CD4-positive, CD25-positive, alpha-beta regulatory T cell (primary cell): ENCODE measurements at places on chromosomes 16 and 17. TPM values are rescaled to one million over a fixed set of nuclear protein-coding genes. Genes with fewer than 3 reads are reported as not detected.

The CASKIN1 gene
- total RNA-seq, result not detected

The CHD9NB gene
- not detected for total RNA-seq

The TCAP gene
- total RNA-seq, result 3.4 TPM

The SLC22A31 gene
- total RNA-seq, result not detected

DNA sequence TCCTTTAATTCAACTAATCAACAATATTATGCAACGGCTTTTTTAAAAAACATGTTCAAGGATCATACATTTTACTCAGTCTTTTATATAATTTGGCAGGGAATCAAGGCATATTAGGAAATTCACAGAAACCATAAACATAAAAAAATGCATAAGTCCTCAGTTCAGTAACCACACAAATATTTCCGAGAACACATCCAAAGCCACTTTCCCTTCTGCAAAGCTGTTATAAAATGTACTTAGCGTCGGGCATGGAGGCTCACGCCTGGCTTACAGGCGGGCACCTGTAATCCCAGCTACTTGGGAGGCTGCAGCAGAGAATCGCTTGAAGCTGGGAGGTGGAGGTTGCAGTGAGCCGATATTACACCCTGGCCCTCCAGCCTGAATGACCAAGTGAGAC lies 9.7 kb upstream of the ZC3H7A start:
- H3K27me3 ChIP-seq, result no peaks in the 10 kb centered on the region
- no peak overlapping the region for H3K27ac ChIP-seq
- H3K4me3 ChIP-seq, result no peak overlapping the region
- H3K36me3 ChIP-seq, result no peaks in the 10 kb centered on the region

DNA sequence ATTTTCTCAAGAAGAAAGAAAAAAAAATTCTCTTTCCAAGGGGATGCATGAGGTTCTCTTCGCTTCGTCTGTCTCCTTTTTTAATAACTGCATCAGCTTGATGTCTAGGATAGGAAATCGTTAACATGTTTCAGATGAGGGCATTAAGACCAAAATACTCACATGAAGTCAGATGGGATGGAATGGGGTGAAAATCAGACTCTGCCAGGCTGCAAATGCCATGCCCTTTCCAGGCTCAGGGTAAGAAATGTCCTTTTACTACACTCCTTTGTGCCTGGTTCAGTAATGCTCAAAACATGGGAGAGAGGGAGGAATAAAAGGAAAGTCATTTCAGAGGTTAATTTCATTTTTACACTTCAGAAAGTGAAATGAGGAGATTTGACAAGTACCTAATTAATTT lies 21.7 kb upstream of the ERCC4 start:
- DNase-seq, result no peak
- no peaks in the 10 kb centered on the region for H3K36me3 ChIP-seq
- H3K4me1 ChIP-seq, result no peaks in the 10 kb centered on the region
- no peak overlapping the region for H3K4me3 ChIP-seq

The ITGAX gene
- 1.9 TPM for total RNA-seq

The NAE1 gene
- 68.1 TPM for total RNA-seq

The SECTM1 gene
- total RNA-seq, result 0.52 TPM

The PRSS33 gene
- not detected for total RNA-seq

GRCh38 chr17:51351890-51352289 lies 91.5 kb downstream of the UTP18 start:
- peaks cover 4% of the 10 kb centered on the region for H3K27me3 ChIP-seq
- H3K4me3 ChIP-seq, result no peak overlapping the region
- H3K27ac ChIP-seq, result no peak overlapping the region
- DNase-seq, result no peak

DNA sequence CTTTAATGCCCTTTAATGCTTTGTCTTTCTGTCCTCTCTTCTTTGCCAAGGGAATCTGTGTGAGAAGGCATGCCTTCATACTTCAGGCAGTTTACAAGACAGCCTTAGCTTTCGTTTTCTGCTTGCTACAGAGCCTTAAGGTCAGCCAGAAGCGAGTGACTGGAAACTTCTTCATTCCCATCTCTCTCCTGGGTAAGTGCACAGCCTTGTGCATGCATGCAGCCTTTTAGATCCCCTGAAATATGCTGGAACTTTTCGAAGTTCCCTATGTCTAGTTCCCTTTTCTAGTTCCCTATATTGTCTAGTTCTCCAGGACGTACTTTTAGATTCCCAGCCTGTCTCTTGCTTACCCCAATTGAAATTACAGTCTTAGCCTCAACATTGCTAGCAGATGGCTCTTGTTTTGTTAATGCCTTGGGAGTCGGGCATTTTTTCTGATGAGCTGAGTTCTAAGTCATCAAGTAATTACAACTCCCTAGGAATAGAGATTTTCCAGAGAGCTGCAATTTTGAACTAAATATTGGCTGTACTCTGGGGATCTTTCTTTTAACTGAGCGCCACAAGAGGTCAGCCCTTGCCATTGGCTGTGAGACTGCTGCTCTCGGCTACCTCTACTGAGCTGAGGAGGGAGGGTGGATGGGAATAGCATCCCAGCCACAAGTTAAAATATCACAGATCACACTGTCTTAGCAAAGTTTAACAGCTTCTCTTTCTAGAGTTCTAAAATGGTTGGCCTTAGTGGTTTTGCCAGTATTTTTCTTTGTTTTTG lies 22.7 kb upstream of the PPM1D start:
- no peak overlapping the region for H3K27ac ChIP-seq
- no peaks in the 10 kb centered on the region for H3K36me3 ChIP-seq
- H3K27me3 ChIP-seq, result no peaks in the 10 kb centered on the region
- no peak for DNase-seq
- no peaks in the 10 kb centered on the region for H3K4me1 ChIP-seq

DNA sequence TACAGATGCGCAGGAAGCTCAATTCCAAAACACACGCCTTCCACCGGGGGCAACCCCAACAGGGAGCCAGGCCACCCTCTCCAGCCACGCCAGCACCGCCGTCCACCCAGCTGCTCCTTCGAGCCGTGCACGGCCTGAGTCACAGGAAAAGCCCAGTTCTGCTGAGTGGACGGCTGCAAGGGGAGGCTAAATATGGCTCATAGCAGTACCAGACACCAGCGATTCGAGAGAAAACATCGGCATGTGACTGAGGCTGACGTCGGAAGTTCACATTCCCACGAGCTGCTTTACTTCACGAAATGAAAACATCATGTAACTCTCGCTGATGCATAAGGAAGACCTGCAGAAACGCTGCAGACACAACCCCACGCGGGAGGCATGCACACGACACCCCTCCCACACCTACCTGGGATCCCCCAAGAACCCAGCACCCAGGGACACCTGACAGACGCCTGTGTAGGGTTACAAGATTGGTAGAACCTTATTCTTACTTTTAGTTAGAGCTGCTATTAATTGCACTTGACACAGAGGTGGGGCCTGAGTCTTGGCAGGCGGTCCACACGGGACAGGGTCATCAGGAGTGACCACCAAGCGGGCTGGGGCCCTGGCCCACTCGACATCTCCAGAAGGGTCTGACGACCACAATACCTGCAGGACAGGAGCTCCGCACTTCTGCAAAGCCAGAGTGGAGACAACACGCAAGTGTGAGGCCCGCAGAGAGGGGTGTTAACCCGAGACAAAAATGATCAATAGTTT lies 116.8 kb downstream of the ANKRD11 start:
- peaks cover 55% of the 10 kb centered on the region for H3K4me1 ChIP-seq
- DNase-seq, result no peak
- H3K4me3 ChIP-seq, result no peak overlapping the region
- peaks cover 31% of the 10 kb centered on the region for H3K36me3 ChIP-seq
- H3K27me3 ChIP-seq, result no peaks in the 10 kb centered on the region

DNA sequence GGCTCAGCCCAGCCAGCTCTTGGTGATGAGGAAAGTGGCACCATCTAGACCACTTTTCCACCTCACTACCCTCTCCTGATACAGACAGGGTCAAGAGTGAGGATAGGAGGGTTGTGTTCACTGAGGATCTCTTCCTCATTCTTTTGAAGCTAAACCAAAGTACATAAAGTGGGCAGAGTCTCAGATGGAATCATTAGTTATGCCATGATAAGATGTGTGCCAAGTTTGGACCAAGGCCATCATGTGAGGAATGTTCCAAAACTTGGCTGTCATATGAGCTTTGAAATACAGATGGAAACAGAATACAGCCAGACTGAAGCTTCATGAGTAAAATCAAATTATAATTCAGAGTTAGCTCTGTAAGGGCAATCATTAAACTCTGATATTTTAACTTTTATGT lies 37.2 kb downstream of the ACSM1 start:
- no peaks in the 10 kb centered on the region for H3K36me3 ChIP-seq
- no peak overlapping the region for H3K4me3 ChIP-seq
- H3K27me3 ChIP-seq, result peaks cover 4% of the 10 kb centered on the region

The MMP15 gene
- 0.27 TPM for total RNA-seq

DNA sequence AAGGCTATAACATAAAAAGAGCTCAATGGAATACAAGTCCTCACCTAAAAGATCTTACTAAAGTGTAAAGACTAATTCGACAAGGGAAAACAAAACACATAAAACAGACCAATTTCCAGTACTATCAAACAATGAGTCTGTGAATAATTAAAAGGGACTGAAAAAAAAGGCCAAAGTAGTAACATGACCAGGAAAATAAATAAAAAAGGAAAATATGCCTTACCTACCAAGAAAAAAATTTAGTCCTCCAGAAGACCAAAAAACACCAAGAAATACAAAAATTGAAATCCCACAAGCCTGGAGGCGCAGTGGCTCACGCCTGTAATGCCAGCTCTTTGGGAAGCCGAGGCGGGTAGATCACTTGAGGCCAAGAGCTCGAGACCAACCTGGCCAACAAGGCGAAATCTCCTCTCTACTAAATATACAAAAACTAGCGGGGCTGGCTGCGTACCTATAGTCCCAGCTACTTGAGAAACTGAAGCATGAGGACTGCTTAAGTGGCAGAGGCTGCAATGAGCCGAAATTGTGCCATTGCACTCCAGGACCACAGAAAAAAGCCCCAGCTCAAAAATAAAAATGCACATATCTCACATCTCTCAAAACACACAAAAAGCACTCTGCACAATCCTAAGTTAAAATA lies 60.8 kb downstream of the TEX14 start:
- no peaks in the 10 kb centered on the region for H3K36me3 ChIP-seq
- peak overlapping the region; percentile 90 for H3K27ac ChIP-seq
- H3K27me3 ChIP-seq, result no peaks in the 10 kb centered on the region
- DNase-seq, result peak; percentile 16
- peak overlapping the region; percentile 97 for H3K4me3 ChIP-seq
- H3K4me1 ChIP-seq, result peaks cover 4% of the 10 kb centered on the region

GRCh38 chr17:7703584-7704479 lies 1.2 kb upstream of the EFNB3 start:
- H3K27me3 ChIP-seq, result peaks cover 4% of the 10 kb centered on the region
- H3K36me3 ChIP-seq, result peaks cover 15% of the 10 kb centered on the region
- peaks cover 14% of the 10 kb centered on the region for H3K4me1 ChIP-seq
- no peak for DNase-seq

DNA sequence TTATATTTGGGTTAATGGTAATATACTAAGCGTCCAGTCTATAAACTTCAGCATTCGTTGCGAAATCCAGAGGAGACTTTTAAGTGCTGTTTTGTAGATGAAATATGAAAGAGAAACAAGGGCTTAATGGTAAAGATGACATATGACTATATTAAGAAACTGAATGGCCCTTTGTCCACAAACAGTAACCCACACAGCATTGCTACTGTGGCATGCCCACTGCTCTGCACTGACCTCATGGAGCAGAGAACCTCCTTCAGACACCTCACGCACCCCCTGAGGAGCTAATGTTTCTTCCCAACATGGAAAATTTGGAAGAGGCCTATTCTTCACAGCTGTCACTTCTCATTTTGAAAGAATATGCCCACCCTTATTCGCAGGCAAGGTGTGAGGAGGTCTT lies 26.7 kb downstream of the ASPA start:
- H3K27ac ChIP-seq, result no peak overlapping the region
- no peaks in the 10 kb centered on the region for H3K4me1 ChIP-seq
- no peaks in the 10 kb centered on the region for H3K36me3 ChIP-seq
- no peak overlapping the region for H3K4me3 ChIP-seq
- no peaks in the 10 kb centered on the region for H3K27me3 ChIP-seq
- DNase-seq, result no peak

- H3K4me1 ChIP-seq, result no peaks in the 10 kb centered on the region
- H3K4me3 ChIP-seq, result no peak overlapping the region
- H3K27ac ChIP-seq, result no peak overlapping the region
Measured at GRCh38 chr17:58191241-58191896, 1.2 kb upstream of the EPX start.

DNA sequence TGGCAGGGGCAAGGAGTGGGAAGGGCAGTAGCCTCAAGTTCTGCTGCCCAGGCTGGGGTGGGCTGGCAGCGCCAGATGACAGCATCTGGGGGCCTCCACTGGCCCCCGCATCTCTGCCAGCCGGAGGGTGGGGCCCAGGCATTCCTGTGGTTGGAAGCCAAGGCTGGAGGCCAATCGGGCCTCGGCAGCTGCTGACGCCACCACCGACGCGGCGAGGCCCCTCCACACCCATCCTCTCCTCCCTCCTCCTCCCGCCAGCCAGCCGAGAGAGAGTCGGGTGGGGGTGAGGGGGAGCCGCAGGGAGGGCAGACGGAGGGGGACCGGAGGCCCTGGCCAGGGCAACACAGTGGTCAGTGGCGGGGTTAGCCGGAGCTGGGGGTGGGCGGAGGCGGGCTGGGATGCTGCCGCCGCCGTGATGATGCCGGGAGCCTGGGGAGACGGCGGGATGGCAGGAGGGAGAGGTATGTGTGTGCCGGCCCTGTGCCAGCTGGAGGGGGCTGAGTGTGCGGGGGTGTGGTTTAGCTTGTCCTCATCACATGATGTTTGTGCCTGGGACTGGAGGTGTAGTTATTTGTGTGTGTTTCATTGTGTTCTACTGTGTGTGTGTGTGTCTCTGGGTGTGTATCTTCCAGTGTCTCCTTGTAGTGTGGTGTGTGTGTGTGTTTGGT lies 36.6 kb downstream of the ARHGAP23 start:
- no peaks in the 10 kb centered on the region for H3K27me3 ChIP-seq
- DNase-seq, result no peak
- H3K4me1 ChIP-seq, result no peaks in the 10 kb centered on the region
- no peak overlapping the region for H3K27ac ChIP-seq
- H3K36me3 ChIP-seq, result no peaks in the 10 kb centered on the region
- H3K4me3 ChIP-seq, result no peak overlapping the region

DNA sequence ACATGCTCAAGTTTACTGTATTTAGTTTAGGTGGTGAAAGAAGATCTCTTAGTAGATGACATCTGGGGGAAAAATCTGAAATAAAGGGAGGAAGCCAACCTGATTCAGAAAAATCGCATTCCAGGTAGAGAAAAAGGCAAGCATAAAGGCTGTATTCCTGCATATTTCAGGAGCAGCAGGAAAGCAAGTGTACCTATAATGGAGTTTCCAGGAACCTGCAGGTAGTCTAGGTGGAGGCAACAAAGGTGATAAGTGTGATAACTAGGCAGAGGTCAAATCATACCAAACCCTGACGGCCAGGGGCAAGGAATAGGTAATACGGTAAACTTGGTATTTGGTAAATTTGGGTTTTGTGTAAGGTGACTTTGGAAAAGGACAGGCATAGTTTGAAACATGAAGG lies 132.8 kb upstream of the GOT2 start:
- no peak for DNase-seq
- no peaks in the 10 kb centered on the region for H3K36me3 ChIP-seq
- H3K4me1 ChIP-seq, result no peaks in the 10 kb centered on the region
- no peak overlapping the region for H3K27ac ChIP-seq
- H3K27me3 ChIP-seq, result no peaks in the 10 kb centered on the region
- H3K4me3 ChIP-seq, result no peak overlapping the region

The TNFSF12 gene
- 46.9 TPM for total RNA-seq

The CD300LF gene
- 0.52 TPM for total RNA-seq

GRCh38 chr17:30316736-30317135 lies 17.1 kb downstream of the TMIGD1 start:
- no peak overlapping the region for H3K4me3 ChIP-seq
- no peaks in the 10 kb centered on the region for H3K4me1 ChIP-seq
- H3K27ac ChIP-seq, result no peak overlapping the region
- H3K27me3 ChIP-seq, result peaks cover 3% of the 10 kb centered on the region
- no peak for DNase-seq
- no peaks in the 10 kb centered on the region for H3K36me3 ChIP-seq

The GJD3 gene
- not detected for total RNA-seq

- DNase-seq, result no peak
- peaks cover 6% of the 10 kb centered on the region for H3K4me1 ChIP-seq
- H3K27ac ChIP-seq, result no peak overlapping the region
- no peaks in the 10 kb centered on the region for H3K36me3 ChIP-seq
Measured at GRCh38 chr17:82343560-82343959, 10.0 kb upstream of the SECTM1 start.
